ENCODE measurements at places on chromosomes 12 and 14.

DNA sequence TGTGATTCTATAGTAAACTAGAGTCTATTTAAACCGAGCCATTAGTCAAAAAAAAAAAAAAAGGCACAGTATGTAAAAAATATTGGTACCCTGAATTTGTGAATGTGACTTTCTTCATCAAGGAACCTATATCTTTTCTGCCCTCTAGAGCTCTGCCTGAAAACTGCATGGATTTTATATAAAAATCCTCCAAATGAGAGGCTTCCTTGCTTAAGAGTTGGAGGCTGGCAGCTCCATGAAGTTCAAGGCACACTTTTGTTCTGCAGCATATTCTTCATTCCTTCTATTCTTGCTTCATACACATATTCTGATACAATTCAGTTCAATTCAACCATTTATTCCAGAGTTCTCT lies 23.1 kb upstream of the NKX2-8 start:
- no peak for DNase-seq

- no peak for DNase-seq
These were observed at the start of gene MORN3 for GRCh38 chr12:121669521-121669900. Gene MORN3, minus strand, starts transcription at chr12:121669654. Its CDS starts 171 bp downstream, at chr12:121669483.

DNA sequence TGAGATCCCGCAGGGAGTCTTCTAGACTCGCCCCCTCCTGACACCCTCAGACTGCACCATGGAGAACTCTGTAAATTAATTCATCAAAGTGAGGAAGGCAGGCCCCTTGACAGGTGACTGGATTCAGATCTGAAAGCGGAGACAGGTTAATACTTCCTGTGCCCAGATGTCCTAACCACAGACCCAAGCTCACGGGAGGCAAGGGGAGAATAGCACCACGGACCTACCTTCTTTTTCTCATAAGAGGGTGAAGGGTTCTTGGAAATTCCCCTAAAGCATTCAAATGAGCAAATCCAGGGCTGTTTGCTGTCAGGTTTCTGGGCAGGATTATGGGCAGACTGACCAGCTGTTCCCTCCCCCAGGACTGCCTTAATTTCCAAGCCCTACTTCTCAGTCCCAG lies 170.0 kb downstream of the ZFP36L1 start:
- no peak for DNase-seq

DNA sequence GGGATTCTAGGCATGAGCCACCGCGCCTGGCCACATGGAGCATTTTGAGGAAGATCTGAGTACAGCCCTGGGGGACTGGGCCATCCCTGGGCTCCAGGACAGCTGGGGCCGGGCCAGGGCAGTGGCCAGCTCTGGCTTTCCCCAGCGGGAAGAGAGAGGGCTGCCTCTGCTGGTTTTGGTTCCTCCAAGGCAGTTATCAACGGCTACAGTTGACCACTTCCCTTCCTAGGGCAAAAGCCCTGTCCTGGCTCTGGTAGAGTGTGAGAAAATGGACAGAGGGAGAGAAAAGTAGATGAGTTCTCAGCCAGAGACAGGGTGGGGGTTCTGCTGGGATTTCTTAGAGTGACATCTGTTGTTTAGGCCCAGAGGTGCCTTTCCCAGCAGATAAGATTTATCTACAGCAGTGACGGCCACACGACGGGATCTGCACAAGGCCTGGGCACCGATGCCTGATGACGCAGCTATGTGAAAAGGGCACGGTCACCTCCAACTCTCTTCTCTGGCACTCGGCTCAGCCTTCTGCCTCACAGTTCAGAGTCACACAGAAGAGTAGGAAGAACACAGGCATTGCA lies 5.5 kb upstream of the HVCN1 start:
- no peak for DNase-seq

GRCh38 chr14:50400461-50400860 lies 3.8 kb upstream of the CDKL1 start:
- no peak for DNase-seq

- peak; percentile 87 for DNase-seq
These were observed 738 bp upstream of the ATP2B1 start for GRCh38 chr12:89709157-89709994.

DNA sequence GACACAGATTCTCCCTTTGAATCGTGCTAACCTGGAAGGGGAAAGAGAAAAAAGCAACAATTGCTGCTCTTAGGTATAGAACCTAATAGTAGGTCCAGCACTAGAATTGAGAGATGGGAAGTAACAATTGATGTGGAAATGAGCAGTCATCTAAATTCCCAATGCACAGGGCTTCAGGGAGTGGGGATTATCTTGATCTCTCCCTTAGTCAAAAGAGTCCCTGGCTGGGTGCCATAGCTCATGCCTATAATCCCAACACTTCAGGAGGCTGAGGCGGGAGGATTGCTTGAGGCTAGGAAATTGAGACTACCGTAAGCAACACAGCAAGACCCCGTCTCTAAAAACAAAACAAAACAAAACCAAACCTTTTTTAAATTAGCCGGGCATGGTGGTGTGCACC lies 4.0 kb downstream of the APOBEC1 start:
- no peak for DNase-seq

DNA sequence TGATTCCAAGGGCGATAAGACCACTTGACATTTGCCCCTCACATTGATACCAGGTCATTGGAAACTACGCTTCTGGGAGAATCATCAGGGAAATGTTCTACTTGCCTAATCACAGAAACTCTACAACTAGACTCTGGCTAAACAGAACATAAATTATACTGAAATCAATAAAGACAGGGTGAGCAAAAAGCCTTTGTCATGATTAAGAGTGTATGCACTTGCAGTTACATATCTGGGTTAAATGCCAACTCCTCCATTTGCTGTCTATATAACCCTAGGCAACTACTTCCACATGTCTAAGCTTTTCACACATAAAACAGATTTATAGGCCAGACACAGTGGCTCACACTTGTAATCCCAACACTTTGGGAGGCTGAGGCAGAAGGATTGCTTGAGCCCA lies 125.7 kb downstream of the PHLDA1 start:
- DNase-seq: no peak

DNA sequence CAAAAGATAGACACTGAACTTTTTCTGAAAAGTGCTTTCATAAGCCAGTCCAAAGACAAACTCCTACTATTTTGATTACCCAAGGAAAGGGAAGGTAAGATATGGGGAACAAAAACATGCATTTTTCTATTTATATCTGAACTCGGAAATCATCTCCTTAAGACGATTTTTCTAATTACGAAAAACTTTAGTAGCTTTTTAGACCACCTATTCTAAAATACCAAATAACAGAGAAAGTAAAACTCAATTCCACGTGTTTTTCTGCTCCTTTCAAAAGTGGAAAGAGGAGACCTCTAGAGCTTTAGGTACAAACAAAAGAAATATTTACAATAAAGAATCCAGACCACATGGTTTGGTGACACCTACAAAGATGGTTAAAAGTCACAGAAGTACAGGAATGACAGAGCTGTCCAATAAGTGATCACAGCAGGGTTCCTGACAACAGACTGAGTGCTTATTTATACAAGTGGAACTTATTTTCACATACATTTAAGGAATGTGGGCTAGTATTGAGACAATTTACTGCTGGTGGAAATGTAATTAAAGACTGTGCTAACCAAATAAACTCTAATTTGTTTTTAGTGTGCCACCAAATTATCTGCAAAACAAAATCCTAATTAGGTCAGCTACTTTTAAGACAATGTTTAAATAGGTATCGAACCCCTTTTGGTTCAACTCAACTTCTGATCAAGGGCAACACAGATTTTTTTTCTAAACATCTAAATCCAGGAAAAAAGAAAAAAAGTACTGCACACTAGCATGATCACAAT lies 2.4 kb downstream of the LRIG3 start:
- no peak for DNase-seq

GRCh38 chr12:15599266-15600037 lies 189.7 kb downstream of the EPS8 start:
- DNase-seq: no peak

GRCh38 chr14:36452860-36453259 lies 67.2 kb downstream of the NKX2-1 start:
- DNase-seq: no peak

DNA sequence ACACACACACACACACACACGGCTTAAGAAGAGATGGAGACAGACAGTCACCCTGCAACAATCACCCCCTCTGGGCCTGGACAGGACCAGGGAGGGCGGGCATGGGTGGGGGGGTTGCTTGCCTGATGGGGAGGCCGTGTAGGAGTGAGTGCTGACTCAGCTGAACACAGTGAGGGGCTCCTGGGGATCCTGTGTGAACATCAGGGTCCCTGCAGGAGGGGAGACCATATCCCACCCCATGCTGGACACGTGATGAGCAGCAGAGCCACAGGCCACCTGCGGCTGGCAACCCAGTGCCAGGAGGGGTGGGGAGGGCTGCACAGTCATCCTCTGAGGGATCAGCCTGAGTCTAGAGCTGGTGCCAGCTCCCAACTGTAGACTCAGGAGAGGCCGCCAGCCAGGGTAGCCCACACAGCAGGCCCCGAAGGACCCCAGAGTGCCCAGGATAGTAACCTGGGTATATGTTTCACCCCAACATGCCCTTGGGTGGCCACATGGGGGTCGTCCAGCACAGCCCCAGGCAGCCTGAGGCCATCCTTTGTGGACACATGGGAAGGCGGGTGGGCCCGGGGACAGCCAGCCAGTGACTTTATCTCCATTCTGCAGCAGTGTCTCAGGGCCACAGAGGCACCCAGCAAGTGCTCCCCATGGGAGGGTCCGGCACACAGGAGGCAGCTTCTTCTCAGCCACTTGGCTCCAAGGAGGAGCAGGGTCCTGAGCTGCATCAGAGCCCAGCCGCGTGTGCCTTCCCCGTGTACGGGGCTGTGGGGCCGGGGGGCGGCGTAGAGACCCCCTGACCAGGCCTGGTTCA lies 73.7 kb upstream of the SFSWAP start:
- no peak for DNase-seq

- no peak for DNase-seq
These were observed 35.4 kb downstream of the DMAC2L start for GRCh38 chr14:50347521-50347920.

GRCh38 chr14:56501909-56502530 lies 77.6 kb upstream of the TMEM260 start:
- DNase-seq: no peak

DNA sequence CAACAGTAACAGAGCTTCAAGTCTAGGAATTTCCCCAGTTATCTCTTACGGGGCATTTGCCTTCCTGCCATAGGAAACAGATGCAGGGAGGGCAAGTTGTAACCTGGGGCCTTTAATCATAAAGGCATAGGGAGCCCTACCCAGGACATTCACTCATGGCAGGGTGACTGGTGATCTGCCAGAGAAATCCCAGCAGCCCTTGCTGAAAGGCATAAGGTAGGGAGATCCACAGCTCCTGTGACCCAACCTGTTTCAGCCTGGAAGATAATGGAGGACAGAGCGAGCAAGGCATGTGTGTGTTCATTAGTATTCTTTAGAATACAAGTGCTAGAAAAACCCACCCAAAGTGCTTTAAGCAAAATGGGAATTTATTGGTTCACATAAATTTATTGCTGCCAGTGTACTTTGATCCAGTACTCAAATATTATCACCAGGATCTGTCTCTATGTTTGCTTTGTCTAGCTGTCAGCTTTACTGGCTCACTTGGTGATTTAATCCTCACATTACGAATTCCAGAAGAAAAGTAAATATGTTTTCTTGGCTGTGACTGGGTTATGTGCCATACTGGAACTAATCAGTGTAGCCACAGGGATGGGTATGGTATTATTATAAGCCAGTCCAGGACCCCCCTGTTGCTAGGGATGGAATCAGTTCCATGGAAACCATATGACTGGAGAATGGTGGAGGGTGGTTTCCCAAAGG lies 21.1 kb upstream of the AKAP6 start:
- DNase-seq: no peak
